ENCODE measurements at places on chromosomes 2 and 18.

DNA sequence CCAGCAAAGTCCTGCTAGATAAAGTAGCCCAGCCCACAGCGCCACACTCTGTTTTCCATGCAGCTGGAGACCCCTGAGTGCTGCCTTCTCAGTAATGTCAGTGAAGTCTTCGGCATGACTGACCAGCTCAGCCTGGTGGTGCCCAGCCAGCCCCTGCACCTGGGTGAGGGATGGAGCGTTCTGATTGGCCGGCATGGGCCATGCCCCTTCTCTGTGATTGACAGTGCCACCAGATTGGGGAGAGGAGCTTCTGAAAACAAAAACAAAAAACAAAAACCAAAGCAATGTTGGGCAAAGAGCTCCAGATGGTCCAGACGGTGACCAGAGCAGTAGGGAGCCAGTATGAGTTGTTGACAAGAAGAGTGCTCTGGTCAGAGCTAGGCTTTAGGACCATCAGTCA is 122.6 kb downstream of the DYSF start:
- DNase-seq = no peak

DNA sequence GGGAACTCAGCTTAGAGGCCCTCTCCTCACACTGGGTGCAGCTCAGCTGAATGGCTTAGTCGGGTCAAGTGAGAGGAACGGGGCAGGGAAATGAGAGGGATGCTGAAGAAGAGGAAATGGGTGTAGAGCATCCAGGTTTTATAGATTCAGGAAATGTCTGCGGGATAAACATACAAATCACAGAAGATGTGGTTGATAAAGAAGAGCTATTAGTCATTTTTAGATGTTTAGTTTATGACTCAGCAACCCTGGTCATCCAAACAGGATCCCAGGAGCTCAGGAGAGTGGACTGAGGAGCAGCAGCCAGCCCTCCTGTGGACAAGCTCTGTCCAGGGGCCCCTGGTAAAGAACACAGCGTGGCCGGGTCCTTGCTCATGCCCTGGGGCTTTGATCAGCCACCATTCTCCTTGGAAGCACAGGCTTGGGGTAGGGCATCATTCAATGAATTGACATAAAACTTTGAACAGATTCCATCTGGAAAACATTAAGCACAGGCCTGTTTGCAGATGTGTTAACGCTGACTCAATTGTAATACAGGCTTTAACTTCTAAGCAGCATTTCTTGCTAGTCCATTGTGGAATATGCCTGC is 83.0 kb downstream of the NPAS2 start:
- no peak for DNase-seq

GRCh38 chr18:11066038-11066437 is 83.3 kb downstream of the PIEZO2 start:
- DNase-seq = no peak

GRCh38 chr2:189393440-189394111 is 47.7 kb upstream of the WDR75 start:
- DNase-seq = no peak

GRCh38 chr2:62234755-62235655 is 39.1 kb downstream of the B3GNT2 start:
- DNase-seq = no peak

DNA sequence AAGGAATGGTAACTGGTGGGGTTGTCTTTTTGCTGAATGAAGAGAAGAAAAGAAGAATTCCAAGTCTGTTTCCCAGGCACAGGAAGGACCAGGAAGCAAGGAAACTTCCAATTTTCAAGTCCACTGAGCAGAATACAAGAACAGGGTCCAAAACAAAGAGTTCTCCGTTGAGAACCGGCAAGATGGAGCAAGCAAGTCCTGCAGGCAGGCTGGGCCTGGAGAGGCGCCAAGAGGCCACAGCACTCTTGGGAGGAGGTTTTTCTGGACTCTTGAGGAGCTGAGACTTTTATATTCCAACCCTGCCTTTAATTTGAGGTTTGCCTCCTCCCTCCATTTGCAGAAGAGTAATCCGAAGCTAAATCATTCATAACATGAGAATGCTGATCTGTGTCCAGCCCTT is 224.5 kb downstream of the IKZF2 start:
- DNase-seq = no peak

- peak; percentile 68 for DNase-seq
Observed at GRCh38 chr18:75211953-75212750, 1.6 kb downstream of the TSHZ1 start.

GRCh38 chr2:139196754-139197153 is 416.6 kb upstream of the NXPH2 start:
- no peak for DNase-seq

Measured in NCI-H510A treated with DMSO at 0.1 percent for 48 hours (cell line).